GM23338 (cell line): ENCODE measurements at places on chromosomes 11 and 22. TPM values are rescaled to one million over a fixed set of nuclear protein-coding genes. Genes with fewer than 3 reads are reported as not detected.

GRCh38 chr11:9025101-9025850 is 21.5 kb upstream of the NRIP3 start:
- H3K36me3 ChIP-seq: no peaks in the 10 kb centered on the region
- H3K4me1 ChIP-seq: peaks cover 7% of the 10 kb centered on the region; the same call in 1 of the 2 replicates
- no peak overlapping the region for H3K27ac ChIP-seq
- DNase-seq: no peak
- no peaks in the 10 kb centered on the region for H3K27me3 ChIP-seq
- H3K4me3 ChIP-seq: no peak overlapping the region

MOGAT2 gene
- not detected in 2 replicates for total RNA-seq

DNA sequence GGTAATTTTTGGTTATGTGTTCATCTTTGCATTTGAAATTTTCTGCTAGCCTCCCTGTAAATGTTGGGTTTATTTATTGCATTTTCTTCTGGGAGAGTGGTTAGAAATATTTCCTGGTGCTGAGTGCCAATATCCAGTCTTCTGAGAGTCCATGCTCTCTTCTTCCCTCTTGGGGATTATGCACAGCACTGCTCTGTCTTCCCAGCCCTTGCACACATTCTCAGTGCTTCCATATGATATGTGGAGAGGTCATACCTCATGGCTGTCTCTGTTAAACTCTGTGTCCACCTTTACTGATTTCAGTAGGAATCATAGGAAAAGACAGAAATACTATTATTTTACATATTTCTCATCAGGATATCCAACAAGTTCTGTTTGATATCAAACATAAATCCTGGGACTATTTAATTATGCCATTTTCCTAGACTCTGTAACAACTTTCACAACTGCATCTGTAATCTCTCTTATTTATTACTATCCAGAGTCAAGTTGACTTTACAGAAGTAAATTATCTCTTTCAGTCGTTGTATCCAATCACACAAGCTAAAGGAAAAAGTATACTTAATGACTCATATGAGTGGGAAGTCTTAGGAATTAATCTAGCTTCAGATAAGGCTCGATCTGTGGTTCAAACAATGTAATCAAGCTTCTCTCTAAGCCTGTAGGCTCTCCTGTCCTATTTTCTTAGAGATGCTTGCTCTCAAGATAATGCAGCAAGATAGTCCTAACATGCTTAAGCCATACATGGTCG is 2.7 kb upstream of the NXPE1 start:
- H3K27ac ChIP-seq: no peak overlapping the region
- no peak overlapping the region for H3K4me3 ChIP-seq
- peaks cover 5% of the 10 kb centered on the region; the same call in 1 of the 2 replicates for H3K4me1 ChIP-seq
- no peak for DNase-seq
- H3K36me3 ChIP-seq: no peaks in the 10 kb centered on the region

IGF2 gene
- total RNA-seq: 0.70 and 1.4 TPM in 2 replicates

GRCh38 chr11:45563171-45563570 is 102.3 kb downstream of the CHST1 start:
- H3K27ac ChIP-seq: no peak overlapping the region
- no peak for DNase-seq
- no peak overlapping the region for H3K4me3 ChIP-seq
- no peaks in the 10 kb centered on the region for H3K27me3 ChIP-seq

DNA sequence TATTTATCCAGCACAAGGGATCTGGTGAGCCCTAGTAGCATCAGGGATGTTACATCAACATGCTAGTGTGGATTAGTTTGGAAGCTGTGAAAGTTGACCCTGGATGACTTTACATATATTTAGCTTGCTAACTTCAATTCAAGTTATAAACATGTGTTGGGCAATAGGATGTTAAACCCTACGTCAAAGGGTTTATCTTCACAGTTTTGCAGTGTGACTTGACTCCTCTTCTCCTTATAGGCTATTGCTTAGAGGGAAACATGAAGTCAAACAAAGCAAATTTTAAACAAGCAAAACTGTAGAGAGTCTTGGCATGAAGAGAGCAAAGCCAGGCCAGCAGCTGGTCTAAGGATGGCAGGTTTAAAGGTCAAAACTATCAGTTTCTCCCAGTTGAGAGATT is 11.3 kb upstream of the CTSC start:
- H3K27ac ChIP-seq: no peak overlapping the region
- no peaks in the 10 kb centered on the region for H3K4me1 ChIP-seq
- DNase-seq: no peak
- no peaks in the 10 kb centered on the region for H3K36me3 ChIP-seq

DNA sequence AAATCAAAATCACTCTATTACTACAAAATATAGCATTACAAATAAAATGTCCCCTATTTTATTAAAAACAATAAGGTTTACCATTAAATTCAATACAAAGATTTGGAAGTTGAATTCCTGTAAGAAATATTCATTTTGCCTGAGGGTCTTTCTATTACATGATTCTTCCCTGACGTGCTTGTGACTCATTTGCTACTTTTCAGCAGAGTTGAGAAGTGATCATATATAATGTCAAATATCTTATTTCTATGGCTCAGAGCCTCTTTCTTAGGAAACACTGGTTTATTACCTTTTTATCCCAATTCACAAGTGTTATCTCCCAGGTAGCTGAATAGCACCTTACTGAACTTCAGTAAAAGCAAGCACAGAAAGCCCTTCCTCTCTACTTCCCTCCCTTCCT is 65.2 kb upstream of the CNTN5 start:
- no peak overlapping the region for H3K27ac ChIP-seq
- DNase-seq: no peak
- H3K27me3 ChIP-seq: no peaks in the 10 kb centered on the region
- no peak overlapping the region for H3K4me3 ChIP-seq

GRCh38 chr11:76159983-76160661 is 46.2 kb downstream of the WNT11 start:
- H3K36me3 ChIP-seq: no peaks in the 10 kb centered on the region
- no peak overlapping the region for H3K27ac ChIP-seq
- H3K4me1 ChIP-seq: no peaks in the 10 kb centered on the region
- no peak for DNase-seq
- no peaks in the 10 kb centered on the region for H3K27me3 ChIP-seq
- no peak overlapping the region for H3K4me3 ChIP-seq

DNA sequence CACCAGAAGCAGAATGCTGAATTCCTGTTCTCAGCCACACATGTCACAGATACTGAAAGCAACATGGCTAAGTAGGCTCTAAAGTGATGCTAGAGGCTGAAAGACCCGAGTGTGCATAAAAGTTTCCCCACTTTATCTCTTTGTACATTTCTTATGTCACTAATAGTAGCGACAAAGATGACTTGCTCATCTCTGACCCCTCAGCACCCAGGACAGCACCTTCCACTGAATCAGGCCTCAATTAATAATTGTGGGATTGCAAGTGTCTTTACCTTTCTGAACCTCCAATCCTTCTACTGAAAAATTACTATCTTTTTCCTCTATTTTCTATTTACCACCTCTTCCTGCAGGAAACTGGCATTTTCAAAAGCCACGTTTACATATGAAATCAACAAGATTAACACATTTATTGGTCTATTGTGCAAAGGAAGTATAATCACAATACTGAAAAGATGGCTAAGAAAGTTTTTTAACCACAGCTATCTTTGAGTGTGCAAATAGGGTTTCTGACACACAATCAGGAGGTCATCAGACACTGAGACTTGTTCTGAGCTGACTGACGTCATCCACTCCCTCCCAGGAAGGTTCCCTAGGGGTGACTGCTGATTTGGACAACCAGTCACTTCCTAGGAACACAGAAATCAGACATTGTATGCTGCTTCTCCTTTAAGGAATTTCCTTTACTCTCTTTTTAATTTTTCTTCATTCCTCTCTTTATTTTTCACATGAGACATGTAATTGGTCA is 213.9 kb upstream of the ISX start:
- no peaks in the 10 kb centered on the region for H3K27me3 ChIP-seq
- H3K4me3 ChIP-seq: no peak overlapping the region
- peaks cover 21% of the 10 kb centered on the region for H3K4me1 ChIP-seq
- H3K27ac ChIP-seq: 0 out of 2 replicates have a peak overlapping the region, but pooled peaks have one; percentile 3

LRRC4C gene
- total RNA-seq: 0.35 TPM in 1 of 2 replicates, not detected in the other

PRR33 gene
- 0.04 TPM in 1 of 2 replicates, not detected in the other for total RNA-seq

DNA sequence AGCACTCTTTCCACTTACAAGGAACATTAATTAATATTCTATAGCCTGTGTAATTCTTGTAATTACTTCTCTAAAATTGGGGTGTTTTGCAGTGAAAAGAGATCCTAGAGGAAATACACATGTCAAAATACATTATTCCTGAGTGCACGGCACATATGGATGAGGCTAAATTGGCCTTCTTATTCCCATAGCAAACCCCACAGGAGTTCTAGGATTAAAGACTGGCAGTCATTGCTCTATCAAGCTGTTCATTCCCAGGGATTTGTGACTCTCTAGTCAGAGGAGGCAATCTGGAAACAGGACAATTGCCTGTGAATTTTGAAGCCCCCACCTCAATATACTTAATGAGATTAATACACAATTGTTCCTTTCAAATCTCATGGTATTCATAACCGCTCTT is 145.9 kb upstream of the OPCML start:
- H3K36me3 ChIP-seq: no peaks in the 10 kb centered on the region
- no peak for DNase-seq
- no peak overlapping the region for H3K27ac ChIP-seq
- H3K4me1 ChIP-seq: no peaks in the 10 kb centered on the region; the same call in 1 of the 2 replicates
